ENCODE measurements at places on chromosomes 1 and 21. TPM values are rescaled to one million over a fixed set of nuclear protein-coding genes. Genes with fewer than 3 reads are reported as not detected.

Gene IGSF3
- 66.3 TPM for total RNA-seq

Gene SELENBP1
- 7.0 TPM for total RNA-seq

Gene DDR2
- 4.7 TPM for total RNA-seq

Gene FMO4
- total RNA-seq: 0.79 TPM

Gene VWA1
- 7.9 TPM for total RNA-seq

Gene ALDH9A1
- total RNA-seq: 51.5 TPM

Gene MYOC
- total RNA-seq: not detected

Gene TDRD5
- not detected for total RNA-seq

Gene IL20
- total RNA-seq: not detected

Gene GNPAT
- total RNA-seq: 48.7 TPM

Gene TNNT2
- 2.0 TPM for total RNA-seq

Gene ITGB2
- total RNA-seq: 0.26 TPM

Gene KLHDC9
- total RNA-seq: 1.3 TPM

Gene FAM167B
- 0.26 TPM for total RNA-seq

Gene SPATA21
- not detected for total RNA-seq

Gene AQP10
- total RNA-seq: 0.13 TPM

Gene ESRRG
- not detected for total RNA-seq

Gene PCBP3
- not detected for total RNA-seq

Gene G0S2
- 301 TPM for total RNA-seq

Gene ADGRB2
- total RNA-seq: 0.64 TPM

Gene GSTM5
- total RNA-seq: not detected

Gene COL6A1
- 1.9 TPM for total RNA-seq

Gene HSF2BP
- total RNA-seq: 5.8 TPM

Gene PTPN22
- total RNA-seq: 0.26 TPM

Gene USP21
- total RNA-seq: 3.9 TPM

Gene PLA2G4A
- 1.9 TPM for total RNA-seq

Gene OR10J1
- not detected for total RNA-seq

Gene MROH9
- total RNA-seq: not detected

Gene GLIS1
- under 0.01 TPM for total RNA-seq

Gene NME7
- 11.6 TPM for total RNA-seq

Gene PLEKHG5
- total RNA-seq: 45.2 TPM

Gene MAN1C1
- total RNA-seq: under 0.01 TPM

Gene ZBTB18
- total RNA-seq: 6.8 TPM

Gene NBPF3
- total RNA-seq: 6.8 TPM

Gene BROX
- 43.2 TPM for total RNA-seq

Gene RIMS3
- total RNA-seq: 0.26 TPM

Gene RGS13
- total RNA-seq: not detected

Gene GABPA
- total RNA-seq: 16.4 TPM
